ENCODE measurements at places on chromosomes 2 and 18.

- DNase-seq: no peak
Measured at GRCh38 chr2:127453392-127454171, 35.4 kb downstream of the PROC start.

DNA sequence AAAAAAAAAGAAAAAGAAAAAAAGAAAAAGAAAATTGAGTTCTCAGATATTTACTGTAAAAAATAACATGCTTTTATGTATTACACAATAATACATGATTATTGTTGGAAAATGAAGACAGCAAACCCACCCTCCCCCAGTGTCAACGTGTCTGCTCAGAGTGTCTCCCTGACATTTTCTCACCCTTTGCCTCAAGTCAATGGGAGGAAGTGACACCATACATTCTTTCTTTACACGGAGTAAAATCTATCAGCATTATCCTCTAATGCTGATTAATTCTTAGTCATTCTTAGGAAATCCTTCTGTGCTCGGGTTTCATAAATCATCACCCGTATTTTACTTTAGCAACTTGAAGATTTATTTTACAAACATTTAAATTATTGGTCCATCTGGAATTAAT lies 32.0 kb downstream of the CTAGE1 start:
- DNase-seq: no peak

DNA sequence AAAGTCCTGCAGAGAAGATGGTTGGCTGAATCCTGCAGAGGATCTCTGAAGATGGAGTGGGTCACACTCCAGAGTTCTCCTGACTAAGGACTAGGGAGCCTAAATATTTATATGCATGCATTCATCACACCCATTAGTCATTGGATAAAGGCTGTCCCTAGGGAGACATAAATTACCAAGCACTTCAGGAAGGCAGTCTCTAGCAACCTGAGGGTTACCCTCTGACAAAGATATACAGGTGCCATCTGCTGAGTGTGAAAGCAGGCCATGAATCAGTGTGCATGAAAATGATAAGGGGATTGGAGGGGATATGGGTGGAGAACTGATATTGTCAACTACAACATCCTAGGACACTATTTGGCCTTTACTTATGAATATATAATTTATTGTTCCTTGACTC lies 294.8 kb upstream of the DDX18 start:
- no peak for DNase-seq

GRCh38 chr2:134155134-134155533 lies 98.7 kb upstream of the MGAT5 start:
- no peak for DNase-seq

DNA sequence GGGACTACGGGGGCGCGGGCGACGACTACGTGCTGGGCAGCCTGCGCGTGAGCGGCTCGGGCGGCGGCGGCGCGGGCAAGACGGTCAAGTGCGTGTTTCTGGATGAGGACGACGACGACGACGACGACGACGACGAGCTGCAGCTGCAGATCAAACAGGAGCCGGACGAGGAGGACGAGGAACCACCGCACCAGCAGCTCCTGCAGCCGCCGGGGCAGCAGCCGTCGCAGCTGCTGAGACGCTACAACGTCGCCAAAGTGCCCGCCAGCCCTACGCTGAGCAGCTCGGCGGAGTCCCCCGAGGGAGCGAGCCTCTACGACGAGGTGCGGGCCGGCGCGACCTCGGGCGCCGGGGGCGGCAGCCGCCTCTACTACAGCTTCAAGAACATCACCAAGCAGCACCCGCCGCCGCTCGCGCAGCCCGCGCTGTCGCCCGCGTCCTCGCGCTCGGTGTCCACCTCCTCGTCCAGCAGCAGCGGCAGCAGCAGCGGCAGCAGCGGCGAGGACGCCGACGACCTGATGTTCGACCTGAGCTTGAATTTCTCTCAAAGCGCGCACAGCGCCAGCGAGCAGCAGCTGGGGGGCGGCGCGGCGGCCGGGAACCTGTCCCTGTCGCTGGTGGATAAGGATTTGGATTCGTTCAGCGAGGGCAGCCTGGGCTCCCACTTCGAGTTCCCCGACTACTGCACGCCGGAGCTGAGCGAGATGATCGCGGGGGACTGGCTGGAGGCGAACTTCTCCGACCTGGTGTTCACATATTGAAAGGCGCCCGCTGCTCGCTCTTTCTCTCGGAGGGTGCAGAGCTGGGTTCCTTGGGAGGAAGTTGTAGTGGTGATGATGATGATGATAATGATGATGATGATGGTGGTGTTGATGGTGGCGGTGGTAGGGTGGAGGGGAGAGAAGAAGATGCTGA lies 1.4 kb downstream of the SOX11 start:
- no peak for DNase-seq

Measured in stimulated activated CD8-positive, alpha-beta memory T cell treated with anti-CD3 and anti-CD28 coated beads, Interleukin-4, amount 100 ng/mL, for 1 hour (primary cell).